ENCODE measurements at places on chromosomes 5 and 9.

- DNase-seq, result peak; percentile 26
Observed at GRCh38 chr5:152349683-152350526, 55.2 kb downstream of the NMUR2 start.

- no peak for DNase-seq
Observed at GRCh38 chr5:129398026-129398678, 61.9 kb upstream of the ADAMTS19 start.

GRCh38 chr5:10789726-10790125 is 28.7 kb upstream of the DAP start:
- DNase-seq, result no peak

- peak; percentile 71 for DNase-seq
Observed at GRCh38 chr9:129141066-129142041, 30.1 kb downstream of the PTPA start.

All from putamen (tissue), 1 donor.